NCI-H2081 treated with DMSO at 0.1 percent for 48 hours (cell line): ENCODE measurements at places on chromosomes 2 and 18.

GRCh38 chr2:61009355-61009754, 8.2 kb upstream of the PEX13 start:
- no peak for DNase-seq

GRCh38 chr2:6236317-6236716, 544.1 kb downstream of the SOX11 start:
- no peak for DNase-seq

- DNase-seq: no peak
Measured at GRCh38 chr2:201730651-201731285, 32.3 kb upstream of the MPP4 start.

DNA sequence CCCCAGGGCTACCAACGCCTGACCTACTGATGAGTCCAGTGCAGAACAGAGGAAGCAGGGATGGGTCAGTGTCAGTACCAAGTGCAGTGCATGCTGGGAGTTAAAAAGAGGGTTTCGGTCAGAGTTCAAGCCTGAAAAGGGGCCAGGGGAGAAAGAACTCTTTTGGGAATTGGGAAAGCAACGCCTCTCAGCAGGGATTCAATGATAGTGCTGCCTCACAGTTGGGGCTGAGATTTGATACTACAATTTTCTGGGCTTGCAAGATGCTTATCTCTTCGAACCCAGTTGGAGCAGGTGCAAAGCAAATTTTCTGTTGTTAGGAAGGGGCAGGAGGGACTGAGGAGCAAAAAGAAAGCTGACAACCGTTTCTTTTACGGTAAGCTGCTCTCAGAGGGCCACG, 82.6 kb downstream of the CERKL start:
- peak; percentile 78 for DNase-seq
